ENCODE measurements at places on chromosomes 7 and 10. TPM values are rescaled to one million over a fixed set of nuclear protein-coding genes. Genes with fewer than 3 reads are reported as not detected.

- no peak overlapping the region for H3K4me3 ChIP-seq
- H3K27me3 ChIP-seq: no peaks in the 10 kb centered on the region
- H3K4me1 ChIP-seq: no peaks in the 10 kb centered on the region
- no peak for DNase-seq
- no peak overlapping the region for H3K27ac ChIP-seq
- no peaks in the 10 kb centered on the region for H3K36me3 ChIP-seq
Observed at GRCh38 chr10:117689566-117689965, 147.0 kb downstream of the EMX2 start.

GRCh38 chr10:81847675-81848074 lies 27.3 kb upstream of the NRG3 start:
- no peak overlapping the region for H3K4me3 ChIP-seq
- no peak overlapping the region for H3K27ac ChIP-seq
- no peaks in the 10 kb centered on the region for H3K36me3 ChIP-seq
- DNase-seq: no peak

DNA sequence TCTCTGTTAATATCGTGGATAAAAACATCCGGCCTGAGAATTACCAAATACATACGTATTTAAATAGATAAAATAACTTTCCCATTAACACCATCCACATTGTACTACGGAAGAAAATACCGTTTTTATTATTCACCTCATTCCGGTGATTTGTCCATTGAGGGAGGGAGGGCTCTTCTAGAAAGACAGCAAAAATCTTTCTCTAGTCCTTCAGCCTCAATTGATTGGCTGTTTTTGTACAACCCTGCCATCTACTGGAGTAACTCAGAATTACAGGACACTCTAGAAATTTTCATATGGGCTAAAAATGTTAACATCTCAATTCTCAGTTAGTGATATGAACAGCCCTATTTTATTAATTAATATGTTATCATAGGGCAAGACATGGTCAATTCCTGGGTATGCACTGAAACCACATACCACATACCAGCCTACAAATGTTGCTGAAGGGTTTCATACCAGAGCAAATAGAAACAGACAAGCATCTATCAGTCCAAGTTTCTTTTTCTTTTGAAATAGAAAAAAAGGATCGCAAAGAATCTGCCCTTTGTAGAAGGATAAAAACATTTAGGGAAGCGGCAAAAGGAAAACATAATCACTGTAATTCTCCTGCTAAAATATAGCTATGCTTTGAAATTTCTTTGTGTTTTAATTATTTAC lies 55.8 kb upstream of the CDCA7L start:
- H3K36me3 ChIP-seq: no peaks in the 10 kb centered on the region
- DNase-seq: no peak
- no peak overlapping the region for H3K4me3 ChIP-seq
- H3K4me1 ChIP-seq: no peaks in the 10 kb centered on the region

DNA sequence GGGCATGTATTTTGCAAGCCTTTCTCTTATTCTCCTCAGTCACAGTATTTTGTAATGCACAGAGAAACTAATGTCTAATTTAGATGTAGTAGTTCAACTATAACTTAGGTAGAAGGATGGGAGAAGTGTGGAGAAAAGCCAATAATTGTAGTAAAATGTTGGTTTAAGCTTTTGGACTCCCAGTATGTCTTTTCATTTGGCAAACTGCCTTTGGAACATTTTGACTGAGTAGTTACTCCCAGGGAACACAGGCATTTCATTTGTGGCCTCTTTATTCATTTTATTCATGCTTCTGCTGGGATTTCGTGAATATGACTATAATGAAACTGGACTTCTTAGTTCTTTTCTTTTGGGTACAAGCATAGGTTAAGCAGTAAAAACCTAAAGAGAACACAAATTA lies 79.0 kb downstream of the EXOC4 start:
- no peaks in the 10 kb centered on the region for H3K4me1 ChIP-seq
- no peaks in the 10 kb centered on the region for H3K36me3 ChIP-seq
- H3K27ac ChIP-seq: no peak overlapping the region
- H3K4me3 ChIP-seq: no peak overlapping the region
- DNase-seq: no peak
- H3K27me3 ChIP-seq: no peaks in the 10 kb centered on the region

Gene INA
- 1.5 TPM for total RNA-seq

Gene NYAP1
- total RNA-seq: 1.1 TPM

GRCh38 chr10:69168493-69168892 lies 11.5 kb upstream of the SUPV3L1 start:
- H3K36me3 ChIP-seq: peaks cover 32% of the 10 kb centered on the region
- no peak overlapping the region for H3K27ac ChIP-seq
- no peak for DNase-seq
- H3K27me3 ChIP-seq: no peaks in the 10 kb centered on the region
- H3K4me1 ChIP-seq: no peaks in the 10 kb centered on the region

DNA sequence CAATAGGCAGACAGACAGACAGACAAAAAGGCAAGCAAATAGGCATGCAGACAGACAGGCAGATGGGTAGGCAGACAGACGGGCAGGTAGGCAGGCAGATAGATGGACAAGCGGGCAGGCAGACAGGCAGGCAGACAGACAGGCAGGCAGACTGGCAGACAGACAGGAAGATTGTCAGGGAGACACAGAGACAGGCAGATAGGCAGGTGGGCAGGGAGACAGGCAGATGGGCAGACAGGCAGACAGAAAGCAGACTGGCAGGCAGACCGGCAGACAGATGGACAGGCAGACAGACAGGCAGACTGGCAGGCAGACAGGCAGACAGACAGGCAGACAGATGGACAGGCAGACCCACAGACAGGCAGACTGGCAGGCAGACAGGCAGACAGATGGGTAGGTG lies 70.3 kb upstream of the MYL10 start:
- no peaks in the 10 kb centered on the region for H3K4me1 ChIP-seq
- H3K36me3 ChIP-seq: no peaks in the 10 kb centered on the region
- H3K27me3 ChIP-seq: peaks cover 40% of the 10 kb centered on the region
- no peak for DNase-seq

Gene ACTL6B
- total RNA-seq: not detected
